Stimulated activated CD8-positive, alpha-beta memory T cell treated with anti-CD3 and anti-CD28 coated beads, Interleukin-2, amount 100 ng/mL, for 48 hours (primary cell): ENCODE measurements at places on chromosomes 12 and 14.
A peak's percentile ranks its signal among the peaks of the same experiment; 100 is the strongest.

- no peak for DNase-seq
Measured at GRCh38 chr12:44158746-44159145, 322.9 kb downstream of the TMEM117 start.

DNA sequence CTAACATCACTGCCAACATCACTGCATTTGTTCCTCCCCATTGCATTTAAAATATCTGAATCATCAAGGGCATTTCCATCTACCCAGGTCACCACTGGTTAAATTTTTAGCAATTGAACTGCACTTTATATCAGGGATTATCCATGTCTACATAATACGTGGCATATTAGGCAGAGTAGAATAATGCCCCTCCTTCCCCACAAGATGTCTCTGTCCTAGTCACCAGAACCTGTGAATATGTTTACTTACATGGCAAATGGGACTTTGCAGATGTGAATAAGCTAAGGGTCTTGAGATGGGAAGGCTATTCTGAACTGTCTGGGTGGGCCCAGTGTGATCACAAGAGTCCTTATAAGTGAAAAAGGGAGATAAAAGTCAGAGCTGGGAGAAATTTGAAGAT, 181.7 kb upstream of the ARID2 start:
- no peak for DNase-seq

GRCh38 chr12:120470150-120470784, 719 bp upstream of the SRSF9 start:
- peak; percentile 6 for DNase-seq

DNA sequence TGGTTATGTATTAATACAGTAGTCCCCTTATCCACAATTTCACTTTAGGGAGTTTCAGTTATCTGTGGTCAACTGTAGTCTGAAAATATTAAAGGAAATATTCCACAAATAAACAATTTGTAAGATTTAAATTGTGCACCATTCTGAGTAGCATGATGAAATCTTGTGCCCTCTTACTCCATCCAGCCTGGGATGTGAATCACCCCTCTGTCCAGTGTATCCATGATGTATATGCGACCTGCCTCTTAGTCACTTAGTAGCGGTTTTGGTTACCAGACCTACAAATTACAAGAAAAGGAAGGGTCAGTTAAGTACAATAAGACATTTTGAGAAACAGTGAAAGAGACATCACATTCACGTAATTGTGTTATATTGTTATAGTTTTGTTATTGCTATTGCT, 39.9 kb upstream of the MDGA2 start:
- no peak for DNase-seq

- no peak for DNase-seq
Measured at GRCh38 chr12:45433441-45433868, 217.6 kb downstream of the ANO6 start.

DNA sequence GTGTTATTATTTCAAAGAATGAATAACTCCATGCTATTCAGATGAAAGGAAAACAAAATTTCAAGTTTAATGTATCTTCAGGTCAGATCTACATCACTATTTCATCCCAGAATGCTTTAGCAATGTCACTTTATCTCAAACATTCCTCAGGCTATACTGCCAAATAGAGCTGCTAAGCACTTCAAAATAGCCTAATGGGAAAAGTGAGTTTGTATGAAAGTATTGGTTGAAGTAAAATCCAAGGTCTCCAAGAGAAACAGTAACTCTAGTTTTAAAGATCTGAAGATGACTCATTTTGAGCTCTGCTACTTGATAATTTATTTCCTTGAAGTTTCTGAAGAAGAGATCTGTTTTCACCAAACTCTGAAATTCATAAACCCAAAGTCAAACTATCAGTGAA, 466.2 kb upstream of the FOXG1 start:
- DNase-seq = no peak

GRCh38 chr12:100295764-100296555, 29.0 kb downstream of the SCYL2 start:
- DNase-seq = no peak

GRCh38 chr12:41917938-41918341, 226.7 kb downstream of the GXYLT1 start:
- no peak for DNase-seq
